ENCODE measurements at places on chromosomes 3 and 15. TPM values are rescaled to one million over a fixed set of nuclear protein-coding genes. Genes with fewer than 3 reads are reported as not detected.

Gene CCDC54
- not detected for total RNA-seq

Gene GPR27
- 3.7 TPM for total RNA-seq

DNA sequence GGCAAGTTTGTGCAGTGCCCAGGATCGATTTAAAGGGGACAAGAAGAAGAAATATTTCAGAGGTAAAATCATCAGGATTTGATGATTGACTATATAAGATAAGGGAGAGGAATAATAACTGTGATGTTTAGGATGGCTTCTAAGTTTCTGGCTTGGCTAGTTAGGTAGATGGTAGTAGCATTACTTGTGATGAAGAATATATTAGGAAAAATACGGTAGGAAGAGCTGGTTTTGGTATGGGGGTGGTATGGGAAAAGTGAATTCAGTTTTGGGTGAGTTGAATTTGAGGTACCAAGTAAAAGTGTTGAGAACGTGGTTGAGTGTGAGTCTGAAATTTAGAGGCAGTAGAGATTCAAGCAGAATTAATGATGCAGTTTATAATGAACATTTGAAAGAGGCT lies 11.0 kb downstream of the CTDSPL2 start:
- DNase-seq = no peak

DNA sequence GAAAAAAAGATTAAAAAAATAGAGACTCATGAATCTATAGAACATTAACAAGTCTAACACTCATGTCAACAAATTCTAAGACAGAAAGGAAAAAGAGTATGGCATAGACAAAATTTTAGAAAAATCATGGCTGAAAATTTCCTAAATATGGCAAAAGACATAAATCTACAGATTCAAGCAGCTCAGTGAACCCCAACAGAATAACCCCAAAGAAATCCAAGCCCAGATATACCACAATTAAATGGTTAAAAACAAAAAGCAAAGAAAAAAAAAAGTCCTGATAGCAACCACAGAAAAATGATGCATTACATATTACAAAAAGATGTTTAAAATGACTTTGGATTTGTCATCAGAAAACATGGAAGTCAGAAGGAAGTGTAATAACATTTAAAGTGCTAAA lies 75.6 kb downstream of the AQR start:
- no peak for DNase-seq

GRCh38 chr3:107870096-107870495 lies 220.7 kb downstream of the CD47 start:
- DNase-seq = no peak

- no peak for DNase-seq
Observed at GRCh38 chr3:143428294-143428693, 308.7 kb downstream of the CHST2 start.

Measured in upper lobe of right lung (tissue), 1 donor.